Activated CD4-positive, CD25-positive, alpha-beta regulatory T cell treated with anti-CD3 and anti-CD28 coated beads, Interleukin-2, amount 50 U/mL, for 16 hours (primary cell): ENCODE measurements at places on chromosomes 11 and 22.

DNA sequence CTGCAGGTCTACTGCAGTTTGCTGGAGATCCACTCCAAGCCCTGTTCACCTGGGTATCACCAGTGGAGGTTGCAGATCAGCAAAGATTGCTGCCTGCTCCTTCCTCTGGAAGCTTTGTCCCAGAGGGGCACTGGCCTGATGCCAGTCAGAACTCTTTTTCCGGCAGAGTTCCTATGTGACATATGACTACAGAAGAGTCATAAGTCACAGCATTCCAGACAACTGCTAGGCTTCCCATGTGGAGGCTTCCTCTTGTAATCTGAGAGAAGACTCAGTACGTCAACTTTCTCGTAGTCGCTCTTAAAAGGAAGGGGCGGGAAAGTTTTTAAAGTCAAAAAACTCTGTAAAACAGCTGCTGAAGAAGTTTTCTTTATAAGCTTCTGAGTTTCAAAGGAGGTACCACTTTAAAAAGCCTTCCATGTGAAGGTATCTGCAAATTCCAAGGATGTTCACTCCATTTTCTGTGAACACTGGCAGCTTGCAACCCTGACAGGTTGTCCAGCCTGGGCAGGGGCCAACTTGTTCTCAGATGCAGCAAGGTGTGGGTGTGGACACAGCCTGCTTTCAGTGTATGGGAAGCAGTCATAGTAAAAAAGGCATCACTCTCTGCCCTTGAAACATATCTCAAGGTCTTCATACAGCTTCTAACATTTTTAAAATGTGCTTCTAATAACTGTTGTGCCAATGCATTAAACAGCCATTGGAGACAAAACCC is 97.8 kb downstream of the ME3 start:
- DNase-seq, result no peak

- no peak for DNase-seq
Observed at GRCh38 chr11:64369440-64370421, 10.8 kb downstream of the RPS6KA4 start.

DNA sequence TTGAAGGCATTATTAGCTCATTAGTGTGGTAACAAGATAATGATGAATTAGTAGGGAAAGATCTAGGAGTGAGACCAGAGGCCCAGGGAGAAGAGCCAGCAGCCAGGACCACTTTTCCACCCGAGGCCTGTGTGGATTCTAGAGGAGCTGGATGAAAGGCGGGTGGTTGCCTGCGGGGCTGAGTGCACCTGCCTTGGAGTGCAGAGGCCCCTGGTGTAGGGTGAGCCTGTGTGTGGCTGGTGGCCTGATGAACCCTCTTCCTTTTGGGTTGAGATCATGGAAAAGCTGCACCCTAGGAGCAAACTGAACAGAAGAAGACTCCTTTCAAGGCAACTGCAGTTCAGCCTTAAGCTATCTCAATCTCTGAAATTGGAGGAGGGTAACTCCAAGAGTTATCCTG is 5.9 kb upstream of the TP53AIP1 start:
- no peak for DNase-seq

DNA sequence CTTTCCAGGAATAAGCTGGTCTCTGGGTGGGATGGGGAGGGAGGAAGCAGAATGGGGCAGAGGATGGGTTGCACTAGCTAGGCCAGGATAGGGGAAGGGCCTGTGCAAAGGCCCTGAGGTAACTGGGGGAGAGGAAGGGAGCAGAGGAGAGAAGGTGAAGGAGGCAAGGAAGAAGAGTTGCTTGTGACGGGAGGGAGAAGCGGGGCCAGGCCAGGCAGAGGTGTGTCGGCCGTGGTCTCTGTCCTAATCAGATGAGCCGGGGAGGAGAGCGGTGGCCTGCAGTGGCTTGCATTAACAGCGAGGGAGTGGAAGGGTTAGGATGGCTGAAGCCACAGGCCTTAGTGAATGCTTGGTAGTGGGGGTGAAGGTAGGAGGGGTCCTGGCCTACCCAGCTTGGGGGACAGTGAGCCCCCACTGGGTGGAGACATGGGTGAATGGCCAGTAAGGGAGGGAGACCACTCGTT is 6.0 kb upstream of the DERL3 start:
- no peak for DNase-seq

DNA sequence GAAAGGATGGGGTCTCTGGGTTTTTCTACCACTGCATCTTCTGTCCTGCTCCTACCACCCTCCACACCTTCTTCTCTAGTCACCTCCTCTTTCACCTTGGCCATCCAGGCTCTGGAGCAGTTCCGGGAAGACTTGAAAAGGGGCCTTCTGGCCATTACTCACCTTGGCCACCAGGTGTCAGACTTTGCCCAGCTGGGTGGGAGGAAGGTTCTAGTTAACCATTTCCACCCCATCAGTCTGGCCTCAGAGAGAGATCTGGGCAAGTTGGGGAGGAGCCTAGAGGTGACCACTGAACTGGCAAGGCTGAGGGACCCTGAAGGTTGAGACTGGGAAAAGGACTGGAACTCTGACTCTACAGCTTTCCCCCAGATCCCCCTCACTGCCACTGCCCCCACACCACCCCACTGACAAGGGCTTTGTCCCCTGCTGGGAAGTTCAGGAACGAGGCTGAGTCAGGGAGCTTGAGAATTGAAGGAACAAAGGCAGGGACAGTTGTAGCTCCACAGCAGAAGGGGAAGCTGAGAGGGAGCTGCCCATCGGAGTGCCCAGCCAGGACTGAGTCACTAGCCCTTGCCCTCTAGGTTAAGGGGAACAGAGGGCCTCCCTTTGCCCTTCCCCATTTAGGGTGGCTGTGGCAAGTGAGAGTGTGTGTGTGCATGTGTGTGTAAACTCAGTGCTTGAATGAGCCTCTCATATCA is 3.7 kb upstream of the POLD4 start:
- peak; percentile 59 for DNase-seq

GRCh38 chr11:72546866-72547265 is 112.5 kb upstream of the CLPB start:
- no peak for DNase-seq

DNA sequence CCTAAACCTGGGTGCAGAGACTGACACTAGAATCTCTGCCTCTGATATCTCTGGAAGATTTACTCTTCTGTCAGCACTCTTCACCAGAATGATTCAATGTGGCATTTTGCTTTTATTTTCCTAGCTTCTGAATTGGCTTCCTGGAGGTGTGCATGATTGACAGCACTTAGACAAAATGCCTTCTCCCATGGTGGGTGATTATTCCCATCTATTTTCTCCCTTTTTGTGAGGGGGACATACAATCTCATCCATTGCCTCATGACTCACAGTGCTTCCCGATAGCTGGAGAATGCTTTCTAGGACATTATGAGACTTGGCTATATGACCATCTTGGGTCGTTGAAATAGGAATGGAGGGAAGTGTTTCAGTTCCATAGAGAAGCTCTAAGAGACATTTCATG is 4.0 kb upstream of the TRIM68 start:
- DNase-seq, result no peak

DNA sequence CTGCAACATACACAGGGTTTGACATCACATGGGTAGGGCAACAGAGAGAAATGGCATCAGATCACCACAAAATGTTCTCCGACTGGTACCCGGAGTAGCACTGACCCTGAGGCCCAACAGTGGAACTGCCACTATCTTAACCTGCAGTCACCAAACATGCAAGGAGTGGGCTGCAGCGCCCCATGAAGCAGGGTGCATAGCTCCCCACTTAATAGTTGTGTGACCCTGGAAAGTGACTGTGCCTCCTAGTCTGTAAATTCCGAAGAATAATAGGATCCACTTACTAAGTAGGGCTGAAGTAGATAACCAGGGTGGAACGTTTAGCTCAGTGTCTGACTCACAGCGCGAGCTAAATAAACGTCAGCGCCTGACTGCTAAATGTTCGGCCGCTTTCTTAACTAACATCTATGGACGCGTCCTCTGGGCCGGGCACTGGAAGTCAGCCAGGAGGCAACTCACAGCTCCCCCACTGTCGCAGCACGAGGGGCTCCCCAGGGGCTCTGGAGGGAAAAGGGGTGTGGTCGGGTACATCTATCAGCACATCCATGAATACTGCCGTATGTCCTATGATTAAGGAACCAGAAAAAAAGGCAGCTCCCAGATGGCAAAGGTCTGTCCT is 777 bp downstream of the LTO1 start:
- DNase-seq, result no peak

DNA sequence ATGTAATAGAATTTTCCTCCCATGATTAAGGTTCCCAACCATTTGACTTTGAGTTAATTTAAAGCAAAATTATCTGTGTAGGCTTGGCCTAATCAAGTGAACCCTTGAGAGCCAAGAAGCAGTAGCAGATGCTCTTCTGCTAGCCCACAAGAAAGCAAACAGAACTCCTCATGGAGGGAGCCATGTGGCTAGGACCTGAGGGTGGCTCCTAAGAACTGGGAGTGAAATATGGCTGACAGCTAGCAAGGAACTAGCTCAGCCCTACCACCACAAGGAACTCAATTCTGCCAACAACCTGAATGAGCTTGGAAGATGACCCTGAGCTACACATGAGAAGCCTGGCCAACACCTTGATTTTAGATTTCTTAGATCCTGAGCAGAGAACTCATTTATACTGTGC is 167.7 kb downstream of the WNT11 start:
- no peak for DNase-seq

- no peak for DNase-seq
Observed at GRCh38 chr22:40153192-40153591, 24.5 kb upstream of the TNRC6B start.

DNA sequence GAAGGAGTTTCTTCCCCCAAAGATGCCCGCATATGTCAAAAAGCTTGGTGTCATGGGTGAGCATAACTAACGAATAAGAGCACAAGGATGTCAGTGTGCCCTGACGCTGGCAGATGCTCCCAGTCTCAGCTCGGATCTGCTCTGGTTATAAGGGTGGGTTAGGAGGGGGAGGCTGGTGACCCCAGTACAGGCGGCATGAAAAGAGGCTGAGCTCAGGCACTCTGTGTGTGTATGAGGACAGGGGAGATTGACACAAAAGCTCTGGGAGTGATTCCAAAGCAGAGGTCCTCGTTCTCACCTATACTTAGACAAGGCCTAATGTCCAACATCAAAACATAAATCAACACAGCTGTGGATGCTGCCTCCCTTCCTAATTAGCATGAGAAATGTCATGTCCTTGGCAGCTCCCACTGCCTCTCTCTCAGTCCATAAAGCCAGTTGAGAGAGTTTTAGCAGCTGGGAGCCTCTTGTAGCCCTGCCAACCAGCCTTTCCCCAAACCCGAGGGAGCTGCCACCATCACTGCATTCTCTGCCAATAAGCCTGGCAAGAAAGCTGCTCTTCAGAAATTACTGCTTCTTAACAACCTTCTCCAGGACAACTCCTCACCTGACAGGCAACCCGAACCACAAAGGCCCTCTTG is 59.8 kb downstream of the SC5D start:
- no peak for DNase-seq

GRCh38 chr11:62445314-62445740 is 26.5 kb downstream of the SCGB1A1 start:
- DNase-seq, result no peak

GRCh38 chr11:95821640-95822039 is 31.3 kb downstream of the CEP57 start:
- no peak for DNase-seq

DNA sequence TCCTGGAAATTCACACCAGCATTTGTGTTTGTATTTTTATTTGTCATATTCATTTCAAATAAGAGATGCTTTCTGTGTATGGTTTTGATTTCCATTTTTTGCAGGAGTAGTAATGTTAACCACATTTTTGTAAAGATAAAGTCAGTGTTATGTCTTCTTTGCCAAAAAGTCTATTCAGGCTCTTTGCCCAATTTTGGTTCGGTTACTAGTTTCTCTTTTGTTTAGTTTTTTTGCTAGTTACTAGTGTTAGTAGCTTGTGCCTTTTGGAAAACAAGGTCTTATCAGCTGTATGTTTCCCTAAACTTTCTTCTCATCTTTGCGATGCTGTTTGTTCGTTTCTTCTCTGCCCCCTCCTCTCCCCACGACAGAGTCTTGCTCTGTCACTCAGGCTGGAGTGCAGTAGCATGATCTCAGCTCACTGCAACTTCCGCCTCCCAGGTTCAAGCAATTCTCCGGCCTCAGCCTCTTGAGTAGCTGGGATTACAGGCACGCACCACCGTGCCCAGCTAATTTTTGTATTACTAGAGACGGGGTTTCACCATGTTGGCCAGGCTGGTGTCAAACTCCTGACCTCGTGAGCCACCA is 112.3 kb upstream of the GRK3 start:
- no peak for DNase-seq

DNA sequence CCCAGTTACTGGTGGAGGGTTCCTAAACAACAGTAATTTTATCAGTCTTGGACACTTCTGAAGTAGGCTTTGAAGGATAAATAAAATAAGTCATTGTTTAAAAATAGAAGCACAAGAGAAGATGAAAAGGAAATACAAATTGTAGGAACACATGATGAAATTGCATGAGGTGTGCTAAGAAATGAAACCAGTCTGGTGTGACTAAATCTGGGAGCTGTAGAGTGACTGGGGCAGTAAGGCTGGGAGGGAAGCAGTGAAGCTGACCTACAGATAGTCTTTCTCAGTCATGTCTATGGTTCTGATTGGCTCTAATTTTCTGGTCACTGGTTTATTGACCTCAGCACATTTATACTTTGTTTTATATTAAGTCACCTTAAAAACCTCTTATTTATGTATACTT is 139.1 kb downstream of the SLC17A6 start:
- no peak for DNase-seq

DNA sequence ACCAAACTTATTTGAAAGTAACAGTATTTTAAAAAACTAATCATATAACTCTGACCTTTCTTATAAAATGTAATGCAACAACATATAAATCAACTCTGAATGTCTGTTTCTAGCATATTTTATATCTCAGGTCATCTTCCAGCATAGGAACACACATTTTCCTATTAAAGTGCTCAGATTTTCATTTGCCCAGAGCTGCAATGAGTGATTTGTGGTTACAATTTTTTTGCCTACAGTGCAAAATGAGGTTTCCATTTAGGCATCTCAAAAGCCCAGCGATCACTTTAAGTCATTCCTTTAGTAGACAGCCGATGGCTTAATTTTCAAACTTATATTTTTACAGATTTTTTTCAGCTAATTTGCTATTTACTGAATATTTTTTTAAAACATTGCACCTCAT is 1.0 kb downstream of the LYVE1 start:
- DNase-seq, result no peak

DNA sequence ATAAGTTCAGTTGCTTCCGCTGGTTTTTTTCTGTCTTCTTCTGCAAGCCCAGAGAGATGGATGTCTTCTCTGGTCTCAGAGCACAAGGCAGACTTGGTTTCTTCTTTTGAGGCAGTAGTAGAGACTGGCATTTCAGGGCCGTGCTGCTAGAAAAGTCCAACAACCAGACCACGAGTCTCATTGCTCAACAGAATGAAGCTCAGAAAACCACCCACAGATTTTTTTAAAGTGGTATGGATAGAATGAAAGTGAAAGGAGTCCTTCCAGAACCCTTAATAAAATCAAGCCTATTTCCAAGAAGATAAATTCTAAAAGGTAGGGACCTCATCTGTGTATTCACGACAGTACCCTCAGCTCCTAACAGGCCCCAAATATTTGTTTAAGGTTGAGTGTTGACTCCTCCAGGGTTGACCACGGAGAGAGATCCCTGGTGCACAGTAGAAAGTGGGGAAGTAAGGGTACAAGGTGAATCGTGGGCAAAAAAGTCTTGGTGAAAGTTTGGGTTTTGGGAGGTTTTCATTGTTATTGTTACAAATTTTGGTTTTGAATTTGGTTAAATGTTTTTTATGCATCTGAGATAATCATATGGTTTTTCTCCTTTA is 43.6 kb upstream of the DDX6 start:
- no peak for DNase-seq
